ENCODE measurements at places on chromosomes 1 and 21. TPM values are rescaled to one million over a fixed set of nuclear protein-coding genes. Genes with fewer than 3 reads are reported as not detected.

The EPHA10 gene
- total RNA-seq: 0.49 TPM

GRCh38 chr1:112729909-112730308, 14.8 kb upstream of the PPM1J start:
- H3K36me3 ChIP-seq: no peaks in the 10 kb centered on the region
- no peaks in the 10 kb centered on the region for H3K4me1 ChIP-seq
- DNase-seq: no peak
- no peaks in the 10 kb centered on the region for H3K27me3 ChIP-seq
- no peak overlapping the region for H3K4me3 ChIP-seq

The CR1L gene
- total RNA-seq: not detected

GRCh38 chr1:38071312-38072256, 25.0 kb upstream of the POU3F1 start:
- no peak overlapping the region for H3K4me3 ChIP-seq
- H3K4me1 ChIP-seq: peaks cover 53% of the 10 kb centered on the region
- no peaks in the 10 kb centered on the region for H3K36me3 ChIP-seq
- peaks cover 56% of the 10 kb centered on the region for H3K27me3 ChIP-seq

DNA sequence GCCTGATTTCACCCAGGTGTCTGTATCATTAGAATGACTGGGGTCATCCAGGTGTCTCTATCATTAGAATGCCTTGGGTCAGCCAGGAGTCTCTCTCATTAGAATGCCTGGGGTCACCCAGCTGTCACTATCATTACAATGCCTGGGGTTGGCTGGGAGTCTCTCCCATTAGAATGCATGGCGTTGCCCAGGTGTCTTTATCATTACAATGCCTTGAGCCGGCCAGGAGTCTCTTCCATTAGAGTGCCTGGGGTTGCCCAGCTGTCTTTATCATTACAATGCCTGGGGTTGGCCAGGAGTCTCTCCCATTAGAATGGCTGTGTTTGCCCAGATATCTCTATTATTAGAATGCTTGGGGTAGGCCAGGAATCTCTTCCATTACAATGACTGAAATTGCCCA, 61.6 kb downstream of the RNF187 start:
- no peak overlapping the region for H3K27ac ChIP-seq
- no peaks in the 10 kb centered on the region for H3K4me1 ChIP-seq
- no peak for DNase-seq
- no peaks in the 10 kb centered on the region for H3K36me3 ChIP-seq
- H3K4me3 ChIP-seq: no peak overlapping the region
- H3K27me3 ChIP-seq: no peaks in the 10 kb centered on the region

The CATSPERE gene
- 0.23 TPM for total RNA-seq

GRCh38 chr1:12035312-12035711, 16.0 kb downstream of the MIIP start:
- no peaks in the 10 kb centered on the region for H3K36me3 ChIP-seq
- DNase-seq: no peak
- H3K4me1 ChIP-seq: peaks cover 1% of the 10 kb centered on the region
- no peak overlapping the region for H3K27ac ChIP-seq

DNA sequence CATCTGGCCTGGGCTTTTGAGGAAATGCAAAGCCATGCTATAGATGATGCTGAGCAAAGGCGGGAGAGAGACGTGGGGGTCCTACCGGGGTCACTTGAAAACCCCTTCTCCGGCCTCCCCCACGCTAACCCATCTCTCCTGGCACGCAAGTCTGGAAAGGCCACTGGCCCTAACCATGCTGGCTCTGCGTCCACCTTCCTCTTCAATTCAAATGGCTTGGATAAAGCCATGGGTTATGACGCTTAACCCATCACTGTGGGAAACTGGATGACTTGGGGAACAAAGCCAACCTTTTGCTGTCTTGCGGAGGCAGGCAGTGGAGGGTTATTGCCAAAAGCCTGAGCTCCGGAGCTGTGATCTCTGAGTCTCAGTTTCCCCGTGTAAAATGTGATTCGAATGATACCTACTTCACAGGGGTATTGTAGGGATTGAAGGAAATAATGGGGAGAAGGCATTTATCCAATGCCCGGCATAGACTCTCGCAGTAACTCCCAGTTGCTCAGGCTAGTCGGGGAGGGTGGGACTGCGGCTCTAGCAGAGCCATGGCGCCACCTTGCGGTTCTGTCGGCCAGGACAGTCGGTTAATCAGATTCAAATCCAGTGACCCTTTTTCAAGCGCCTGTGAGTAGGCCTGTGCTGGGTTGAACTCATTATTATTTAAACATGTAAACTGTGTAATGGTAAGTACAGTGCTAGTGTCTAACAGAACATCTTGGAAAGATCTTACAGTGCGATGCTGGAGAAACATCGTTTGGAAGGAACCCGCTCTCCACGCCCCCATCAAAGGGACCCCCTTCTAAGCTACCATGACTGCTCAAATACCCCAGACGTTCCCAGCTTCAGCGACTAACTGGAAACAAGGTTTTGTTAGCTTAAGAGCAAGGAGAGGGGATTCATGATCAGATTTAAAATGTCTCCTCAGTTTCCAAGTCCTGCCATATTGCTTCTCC, 20.3 kb downstream of the NEK2 start:
- DNase-seq: peak; percentile 20
- H3K27me3 ChIP-seq: no peaks in the 10 kb centered on the region
- no peak overlapping the region for H3K4me3 ChIP-seq

DNA sequence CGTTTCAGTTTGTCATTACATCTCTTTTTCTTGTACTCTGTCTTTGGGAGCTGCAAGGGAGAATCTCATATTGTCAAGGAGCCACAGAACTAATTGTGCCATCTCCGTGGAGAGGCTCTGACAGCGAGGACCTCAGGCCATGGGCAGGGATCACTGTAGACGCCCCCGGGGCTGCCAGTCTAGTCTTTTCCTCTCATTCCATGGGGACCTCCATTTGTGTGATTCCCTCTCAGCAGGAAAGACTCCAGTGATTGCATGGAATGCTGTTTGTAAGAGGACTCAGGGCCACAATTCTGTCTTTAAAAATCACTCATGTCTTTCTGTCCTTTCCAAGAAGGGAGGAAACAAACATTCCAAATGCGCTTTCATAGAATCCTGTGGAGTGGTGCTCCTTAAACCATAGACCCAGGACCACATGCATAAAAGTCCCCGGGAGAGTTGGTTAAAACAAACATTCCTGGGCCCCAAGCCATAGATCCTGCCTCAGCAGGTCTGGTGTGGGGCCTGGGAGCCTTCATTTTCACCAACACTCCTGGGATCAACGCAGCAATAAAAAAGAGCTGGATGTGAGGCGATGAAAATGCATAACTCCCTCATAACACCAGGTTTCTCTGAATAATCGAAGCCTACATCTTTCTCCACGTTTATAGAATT, 104.5 kb downstream of the ZP4 start:
- H3K36me3 ChIP-seq: no peaks in the 10 kb centered on the region
- H3K27me3 ChIP-seq: no peaks in the 10 kb centered on the region
- DNase-seq: no peak
- no peaks in the 10 kb centered on the region for H3K4me1 ChIP-seq
- no peak overlapping the region for H3K27ac ChIP-seq
- H3K4me3 ChIP-seq: no peak overlapping the region

The C1orf87 gene
- total RNA-seq: not detected

DNA sequence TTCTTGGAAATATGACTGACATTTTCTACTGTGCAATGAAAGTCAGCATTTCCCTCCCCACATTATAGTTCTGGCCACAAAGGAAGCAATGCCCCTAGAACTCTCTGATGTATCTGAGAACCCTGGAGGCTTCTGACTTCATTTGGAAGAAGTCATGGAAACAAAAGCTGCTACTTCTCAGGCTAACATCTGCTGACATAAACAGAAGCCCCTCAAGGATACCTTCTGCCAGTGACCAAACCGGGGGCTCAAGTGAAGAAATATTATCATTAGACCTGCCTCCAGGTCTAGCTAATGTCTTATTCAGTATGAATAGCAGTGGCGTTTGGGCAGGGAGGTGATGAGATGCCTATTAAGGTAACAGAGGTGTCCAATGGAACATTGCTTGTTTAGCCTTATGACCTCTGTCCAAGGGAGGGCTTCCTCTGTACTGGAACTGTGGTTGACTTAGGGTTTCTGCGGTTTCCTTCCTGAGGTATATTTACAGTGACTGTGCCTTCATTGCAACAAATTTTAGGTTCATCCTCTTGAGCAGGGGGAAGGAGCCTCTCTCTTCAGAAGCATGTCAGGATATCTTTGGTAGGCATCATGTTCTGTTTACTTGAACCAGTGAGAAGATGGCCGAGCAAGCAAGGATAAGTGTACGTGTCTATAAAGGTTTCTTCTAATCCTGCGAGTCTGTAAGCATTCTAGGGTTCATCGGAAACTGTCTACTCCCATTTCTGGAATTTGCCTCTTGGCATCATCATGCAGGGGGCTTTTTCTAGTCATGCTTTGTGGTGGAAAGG, 161.7 kb downstream of the PBX1 start:
- H3K4me1 ChIP-seq: peaks cover 99% of the 10 kb centered on the region
- H3K27ac ChIP-seq: peak overlapping the region; percentile 48
- DNase-seq: no peak

DNA sequence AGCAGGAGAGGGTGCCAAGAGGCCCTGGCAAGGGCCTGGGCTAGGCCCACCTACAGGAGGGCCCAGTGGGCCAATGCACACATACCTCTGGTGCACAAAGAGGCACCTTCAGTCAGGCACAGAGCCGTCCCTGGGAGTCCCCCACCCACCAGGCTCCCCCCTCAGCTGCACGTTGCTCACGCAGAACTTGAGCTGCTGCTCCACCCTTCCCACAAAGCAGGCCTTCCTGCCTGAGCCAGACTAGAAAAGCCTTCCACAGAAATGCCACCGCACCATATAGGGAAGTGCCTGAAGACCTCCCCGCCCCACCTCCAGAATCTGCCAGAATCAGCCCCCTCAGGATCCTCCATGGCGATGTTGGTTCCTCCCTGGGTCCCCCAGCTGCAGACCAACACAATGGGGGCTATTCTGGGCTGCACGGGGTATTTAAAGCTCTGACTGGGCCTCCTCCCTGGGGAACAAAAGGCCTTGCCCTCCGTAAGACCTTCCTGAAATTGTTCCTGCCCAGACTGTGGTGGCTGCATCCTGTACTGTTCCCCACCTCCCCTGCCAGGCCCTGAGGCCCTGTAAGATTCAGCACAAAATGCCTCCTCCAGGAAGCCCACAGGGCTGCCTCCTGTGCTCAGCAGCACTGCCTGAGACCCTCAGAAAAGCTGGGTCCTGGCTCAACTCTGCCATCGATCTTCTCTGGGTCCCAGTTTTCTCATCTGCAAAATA, 27.2 kb downstream of the HSPG2 start:
- no peak for DNase-seq
- no peak overlapping the region for H3K4me3 ChIP-seq

The FMO5 gene
- 0.38 TPM for total RNA-seq

All from esophagus squamous epithelium (tissue), 5 donors.